ENCODE measurements at places on chromosomes 4 and X.

DNA sequence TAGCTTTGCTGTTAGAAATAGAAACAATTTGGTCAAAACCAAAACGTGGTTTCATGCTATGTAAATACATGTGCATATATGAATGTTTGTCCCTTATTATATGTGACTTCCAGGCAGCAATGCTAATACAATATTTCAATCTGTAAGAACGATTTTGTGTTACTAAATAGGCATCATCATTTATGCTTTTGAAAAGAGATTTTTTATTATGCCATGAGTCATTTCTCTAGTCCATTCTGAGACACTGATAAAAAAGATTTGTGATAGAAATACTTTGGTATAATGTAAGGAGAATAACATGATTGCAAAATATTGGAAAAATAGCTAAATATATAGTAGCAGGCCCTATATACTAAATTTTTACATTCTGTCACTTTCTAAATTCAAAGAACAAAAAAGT is 28.9 kb downstream of the SYNPO2 start:
- DNase-seq, result no peak

DNA sequence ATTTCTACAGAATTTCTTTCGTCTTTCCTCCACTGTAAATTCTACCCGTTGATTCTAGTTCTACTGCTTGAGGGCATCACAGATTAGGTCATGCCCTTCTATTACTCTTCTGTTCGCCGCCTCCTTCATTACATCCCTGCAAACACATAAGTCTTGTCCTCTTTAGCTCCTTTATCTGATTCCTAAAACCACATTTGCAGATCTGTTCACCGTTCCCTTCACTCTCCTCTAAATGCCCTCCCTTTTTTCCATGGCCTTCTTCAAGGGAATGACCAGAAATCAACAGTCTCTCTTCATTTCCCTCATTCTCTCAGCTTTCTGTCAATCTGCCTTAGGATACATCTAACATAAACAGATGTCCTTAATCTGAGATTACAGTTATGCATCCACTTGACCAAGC is 43.1 kb downstream of the BTC start:
- DNase-seq, result no peak

DNA sequence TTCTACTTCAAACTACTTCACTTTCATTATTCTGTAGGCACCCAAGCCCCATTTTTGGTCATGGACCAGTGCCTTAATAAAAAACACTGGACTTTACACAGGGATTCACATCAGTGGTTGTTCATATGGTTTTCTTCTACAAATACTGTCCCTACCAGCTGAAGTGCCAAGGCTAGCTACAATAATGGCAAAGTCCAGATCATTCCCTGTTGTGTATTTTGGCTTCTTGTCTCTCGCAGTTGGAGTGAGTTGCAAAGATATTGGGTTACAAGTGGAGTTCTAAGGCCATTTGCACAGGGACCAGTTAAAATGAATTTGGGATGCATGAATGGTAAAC is 16.7 kb upstream of the ANKRD17 start:
- no peak for DNase-seq

- DNase-seq, result peak; percentile 76
These were observed 25.6 kb downstream of the SORBS2 start for GRCh38 chr4:185786422-185786821.

DNA sequence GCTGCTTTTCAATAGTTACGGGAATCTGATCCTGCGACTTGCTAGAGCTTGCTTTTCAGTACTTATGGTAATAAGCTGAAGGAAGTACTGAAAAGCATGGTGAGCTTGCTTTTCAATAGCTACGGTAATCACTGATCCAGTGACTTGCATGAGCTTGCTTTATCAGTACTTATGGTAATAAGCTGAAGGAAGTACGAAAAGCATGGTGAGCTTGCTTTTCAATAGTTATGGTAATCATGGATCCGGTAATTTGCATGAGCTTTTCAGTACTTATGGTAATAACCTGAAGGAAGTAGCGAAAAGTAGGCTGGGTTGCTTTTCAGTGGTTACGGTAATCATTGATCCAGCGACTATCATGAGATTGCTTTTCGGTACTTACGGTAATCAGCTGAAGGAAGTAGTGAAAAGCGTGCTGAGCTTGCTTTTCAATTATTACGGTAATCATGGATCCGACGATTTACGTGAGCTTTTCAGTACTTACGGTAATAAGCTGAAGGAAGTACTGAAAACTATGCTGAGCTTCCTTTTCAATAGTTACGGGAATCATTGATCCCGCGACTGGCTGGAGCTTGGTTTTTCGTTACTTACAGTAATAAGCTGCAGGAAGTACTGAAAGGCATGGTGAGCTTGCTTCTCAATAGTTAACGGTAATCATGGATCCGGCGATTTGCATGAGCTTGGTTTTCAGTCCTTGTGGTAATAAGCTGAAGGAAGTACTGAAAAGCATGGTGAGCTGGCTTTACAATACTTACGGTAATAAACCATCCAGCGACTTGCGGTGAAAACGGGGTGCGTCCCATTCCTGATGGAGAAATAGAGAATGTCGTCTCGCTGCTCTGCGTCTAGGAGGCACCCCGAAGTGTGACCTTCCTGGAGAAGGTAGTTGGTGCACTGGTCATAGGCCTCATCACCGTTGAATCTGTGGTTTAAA is 6.5 kb downstream of the CRLF2 start:
- DNase-seq, result peak; percentile 25

GRCh38 chr4:109658871-109659410 is 44.3 kb downstream of the CASP6 start:
- DNase-seq, result no peak

DNA sequence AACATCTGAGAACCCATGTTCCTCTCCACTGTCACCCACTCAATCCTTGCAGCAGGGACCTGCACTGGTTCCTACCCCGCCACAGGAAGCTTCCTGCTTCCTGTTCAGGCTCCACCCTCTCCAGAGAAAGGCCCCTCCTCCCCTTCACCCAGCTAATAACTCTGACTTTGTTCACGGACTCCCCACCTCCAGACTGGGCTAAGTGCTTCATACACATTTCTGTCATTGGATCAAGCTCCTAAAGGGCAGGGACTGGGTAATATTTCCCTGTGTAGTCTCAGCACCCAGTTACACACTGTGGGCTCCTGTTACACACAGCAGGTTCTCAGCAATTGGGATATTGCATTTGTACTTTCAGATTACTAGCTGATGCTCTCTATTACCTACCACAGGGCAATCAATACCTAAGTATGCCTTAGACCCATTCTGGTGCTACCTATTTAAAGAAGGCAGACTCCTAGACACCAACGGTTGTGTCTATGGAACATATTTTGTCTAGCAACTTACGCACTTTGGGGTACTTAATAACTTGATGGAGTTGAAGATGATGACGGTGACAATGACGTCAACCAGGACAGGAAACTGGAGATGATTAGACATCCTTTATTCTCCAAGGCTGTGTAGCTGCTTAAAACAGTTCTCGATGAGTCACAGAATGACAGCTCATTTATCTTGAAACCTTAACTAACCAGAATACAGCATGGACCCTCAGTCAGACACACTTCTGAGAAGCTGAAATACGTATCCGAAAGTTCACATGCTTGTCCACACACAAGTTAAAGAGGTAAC is 58.1 kb downstream of the MAML3 start:
- DNase-seq, result peak; percentile 30
